ENCODE measurements at places on chromosomes 1 and 21.

DNA sequence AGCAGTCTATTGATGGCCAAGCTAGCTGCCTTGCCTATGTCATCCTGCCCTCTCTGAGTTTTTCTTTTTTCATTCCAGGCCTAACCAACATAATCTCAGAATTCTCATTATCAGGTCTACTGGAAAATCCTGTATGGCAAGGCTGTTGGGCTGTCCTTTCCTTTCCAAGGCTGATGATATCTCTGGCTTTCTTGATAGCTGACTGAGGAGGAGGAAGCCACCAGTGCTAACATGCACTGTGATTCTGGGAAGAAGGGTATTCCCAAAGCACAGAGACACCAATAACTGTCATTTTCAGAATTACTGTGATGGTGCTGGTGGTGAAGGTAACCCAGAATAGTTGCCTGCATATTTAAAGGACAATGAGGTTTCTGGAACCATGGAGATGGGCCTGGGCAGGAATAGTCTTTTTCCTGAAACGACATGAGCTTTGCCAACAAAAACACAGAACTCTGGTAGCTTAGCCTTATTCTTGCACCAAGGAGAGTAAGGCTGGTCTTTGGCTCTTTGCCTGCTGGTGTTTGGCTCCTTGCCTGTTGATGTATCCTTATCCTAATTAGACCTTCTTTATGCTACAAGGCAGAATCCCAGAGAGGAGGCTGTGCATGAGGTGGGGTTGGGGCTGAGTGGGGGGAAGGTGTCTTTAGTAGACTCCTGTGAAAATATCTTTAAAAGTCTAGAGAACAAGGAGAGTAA lies 157.4 kb downstream of the TNFSF18 start:
- DNase-seq: no peak

- no peak for DNase-seq
Observed at GRCh38 chr1:145716641-145717345, 2.5 kb upstream of the CD160 start.

DNA sequence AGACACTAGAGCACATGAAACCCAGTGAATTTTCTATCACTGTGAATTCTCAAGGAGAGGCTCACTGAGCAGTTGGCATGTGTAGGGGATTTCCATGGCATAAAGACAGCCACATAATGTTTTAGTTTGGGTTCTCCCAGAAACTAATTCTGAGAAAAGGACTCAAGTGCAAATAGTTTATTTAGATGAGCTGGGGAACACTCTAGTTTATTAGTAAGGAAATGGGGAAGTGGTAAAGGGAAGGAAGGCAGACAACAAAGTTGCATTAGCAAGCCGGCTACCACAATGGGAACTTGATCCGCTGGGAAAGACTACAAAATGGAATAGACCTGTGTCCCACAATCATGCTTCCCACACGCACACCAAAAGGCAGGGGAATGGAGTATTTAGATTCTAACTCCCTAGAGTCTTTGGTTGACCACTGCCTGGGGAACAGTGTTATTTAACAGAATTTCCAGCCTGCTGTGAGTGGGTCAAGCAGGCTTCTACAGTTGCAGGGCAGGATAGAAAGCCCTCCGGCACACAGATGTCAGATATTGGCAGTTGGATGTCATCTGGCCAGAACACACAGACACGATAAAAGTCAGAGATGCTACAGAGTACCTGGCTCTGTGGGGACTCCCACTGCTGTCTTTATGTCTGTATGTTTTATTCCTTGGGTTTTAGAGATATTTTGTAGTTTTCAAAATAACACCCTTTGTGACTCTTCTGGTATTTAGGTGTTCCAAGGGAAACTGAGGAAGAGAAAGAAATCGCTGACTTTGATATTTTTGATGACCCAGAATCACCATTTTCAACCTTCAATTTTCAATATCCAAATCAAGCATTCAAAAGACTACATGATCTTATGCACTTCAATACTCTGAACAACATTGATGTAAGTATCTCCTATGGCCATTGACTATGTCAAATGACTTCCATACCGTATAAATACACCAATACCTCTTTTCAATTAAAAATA lies 150.1 kb downstream of the PLA2G4A start:
- no peak for DNase-seq

DNA sequence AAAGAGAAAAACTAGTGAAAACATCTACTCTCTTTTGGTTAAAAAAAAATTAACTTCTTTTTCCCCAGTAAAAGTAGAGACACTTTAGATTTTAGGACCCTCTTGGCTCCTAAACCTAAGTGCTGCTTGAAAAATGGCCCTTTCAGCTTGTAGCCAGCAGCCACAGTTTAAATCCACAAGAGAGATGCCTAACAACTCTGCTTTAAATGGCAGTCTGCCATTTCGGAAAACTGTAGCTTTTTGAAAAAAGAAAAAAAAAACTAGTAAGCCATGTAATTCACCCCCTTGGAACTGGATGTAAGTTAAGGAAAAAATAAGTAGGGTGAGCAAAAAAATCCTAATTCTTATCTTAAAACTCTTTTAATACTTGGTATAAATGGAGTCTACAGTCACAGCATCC lies 56.0 kb downstream of the LHX9 start:
- DNase-seq: no peak

DNA sequence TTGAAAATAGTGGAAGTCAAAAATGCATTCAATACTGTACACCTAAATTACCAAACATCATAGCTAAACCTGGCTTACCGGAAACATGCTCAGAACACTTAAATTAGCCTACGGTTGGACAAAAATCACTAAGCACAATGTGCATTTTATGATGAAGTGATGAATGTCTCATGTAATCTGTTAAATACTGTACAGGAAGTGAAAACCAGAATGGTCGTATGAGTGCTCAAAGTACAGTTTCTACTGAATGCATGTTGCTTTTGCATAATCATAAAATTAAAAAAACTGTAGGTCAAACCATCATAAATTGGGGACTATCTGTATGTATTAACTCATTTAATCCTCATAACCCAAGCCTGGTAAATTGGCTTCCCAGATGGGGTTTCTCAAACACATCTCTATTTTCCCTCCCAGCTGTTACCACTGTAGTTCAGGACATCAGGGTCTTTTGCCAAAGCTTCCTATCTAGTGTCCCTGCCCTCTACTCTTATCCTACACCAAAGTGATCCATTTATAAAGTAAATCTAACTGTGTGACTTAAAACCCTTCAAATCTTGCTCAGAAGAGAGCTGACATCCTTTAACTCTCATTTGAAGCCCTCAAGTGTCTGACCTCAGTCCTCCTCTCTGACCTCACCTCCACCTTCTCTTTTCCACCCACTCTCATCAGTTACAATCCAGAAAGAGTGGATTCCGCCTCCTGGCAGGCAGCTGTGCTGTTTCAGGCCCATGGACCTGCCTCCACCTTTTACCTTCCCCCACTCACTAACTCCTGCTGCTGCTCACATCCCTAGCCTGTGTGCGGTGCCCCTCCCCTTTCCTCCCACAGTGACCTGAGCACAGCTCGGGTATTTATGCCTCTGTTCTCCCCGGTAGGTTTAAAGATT lies 356.4 kb upstream of the ST6GALNAC5 start:
- DNase-seq: no peak

GRCh38 chr1:109237512-109237911 lies 11.8 kb upstream of the CELSR2 start:
- DNase-seq: no peak

- no peak for DNase-seq
Observed at GRCh38 chr1:35592991-35593769, 20.1 kb downstream of the TFAP2E start.

DNA sequence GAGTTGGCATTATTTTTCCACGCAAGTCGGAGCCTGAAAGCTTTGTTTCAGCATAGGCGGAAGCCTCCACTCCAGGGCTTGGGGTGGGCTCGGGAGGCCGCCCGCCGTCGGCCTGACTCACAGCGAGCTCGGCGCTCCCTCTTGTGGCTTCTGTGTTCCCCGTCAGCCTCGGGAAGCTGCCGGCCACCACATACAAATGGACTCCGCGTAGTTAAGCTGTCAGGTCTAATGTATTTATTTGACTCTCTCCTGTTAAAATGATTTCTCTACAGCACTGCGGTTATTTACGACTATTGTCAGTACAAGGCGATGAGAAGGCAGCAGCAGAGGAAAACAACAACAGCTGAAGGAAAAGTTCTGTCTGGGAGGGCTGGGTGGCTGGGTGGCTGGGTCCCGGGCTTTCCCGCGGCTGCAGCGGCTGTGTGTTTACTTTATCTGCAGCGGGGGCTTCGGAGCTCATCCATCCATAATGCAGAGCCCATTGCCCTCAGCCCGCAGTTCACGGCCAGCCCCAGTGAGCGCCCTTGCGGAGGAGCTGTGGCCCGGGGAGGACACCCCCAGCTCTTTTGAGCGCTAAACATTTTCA lies 375.7 kb upstream of the CAMK1G start:
- DNase-seq: peak; percentile 68

GRCh38 chr1:245516284-245516759 lies 361.5 kb downstream of the KIF26B start:
- no peak for DNase-seq

DNA sequence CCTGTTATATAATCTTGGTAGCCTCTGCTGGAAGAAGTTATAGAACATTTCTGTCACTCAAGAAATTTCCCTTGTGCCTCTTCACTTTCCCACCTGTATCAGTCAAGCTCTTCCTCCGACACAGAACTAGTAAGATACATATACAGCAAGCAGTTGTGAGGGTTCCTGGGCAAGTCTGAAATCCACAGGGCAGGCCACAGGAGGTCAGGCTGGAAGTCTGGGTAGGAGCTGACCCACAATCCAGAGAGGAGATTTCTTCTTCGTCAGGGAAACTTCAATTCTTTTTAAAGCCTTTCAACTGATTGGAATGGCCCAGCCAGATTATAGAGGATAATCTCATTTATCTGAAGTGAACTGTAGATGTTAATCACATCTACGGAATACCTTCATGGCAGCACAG lies 96.4 kb upstream of the FMN2 start:
- no peak for DNase-seq

GRCh38 chr1:21867451-21867996 lies 55.5 kb downstream of the LDLRAD2 start:
- no peak for DNase-seq

GRCh38 chr1:189693140-189693539 lies 784.5 kb downstream of the BRINP3 start:
- no peak for DNase-seq

DNA sequence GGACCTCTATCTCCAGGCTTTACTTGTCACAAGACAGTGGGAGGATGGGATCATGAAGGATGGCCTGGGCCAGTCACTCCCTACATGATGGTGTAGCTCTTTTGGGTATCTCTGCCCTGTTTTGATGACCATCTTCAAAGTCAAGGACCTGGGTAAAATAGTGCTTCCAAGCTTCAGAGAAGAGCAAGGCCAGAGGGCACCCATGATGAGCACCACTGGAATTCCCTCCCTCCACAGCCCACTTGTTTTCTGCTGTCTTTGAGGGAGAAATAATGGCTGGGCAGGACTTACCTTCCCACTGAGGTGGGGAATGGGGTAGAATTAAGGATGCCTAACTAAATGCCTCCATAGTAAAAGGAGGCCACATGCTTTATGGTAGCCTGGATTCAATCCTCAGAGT lies 165.7 kb downstream of the DHRS3 start:
- DNase-seq: no peak

DNA sequence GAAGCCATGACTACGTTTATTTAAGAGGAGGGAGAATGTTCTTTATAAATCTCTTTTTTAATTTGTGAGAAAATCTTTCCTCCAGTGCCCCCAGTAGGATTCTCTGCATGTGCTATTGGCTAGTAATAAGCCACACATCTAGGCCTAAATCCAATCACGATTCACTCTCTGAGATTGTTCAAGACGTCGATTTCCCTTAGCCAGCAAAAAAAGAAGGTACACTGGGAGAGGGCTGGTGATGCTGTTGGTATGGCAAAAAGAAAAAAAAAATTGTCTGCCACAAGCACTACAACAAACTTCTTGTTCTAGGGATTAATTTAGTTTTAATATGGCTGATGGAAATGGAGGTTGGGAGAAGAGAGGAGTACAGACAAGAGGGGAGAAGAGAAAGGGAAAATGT lies 130.5 kb upstream of the MROH9 start:
- no peak for DNase-seq

DNA sequence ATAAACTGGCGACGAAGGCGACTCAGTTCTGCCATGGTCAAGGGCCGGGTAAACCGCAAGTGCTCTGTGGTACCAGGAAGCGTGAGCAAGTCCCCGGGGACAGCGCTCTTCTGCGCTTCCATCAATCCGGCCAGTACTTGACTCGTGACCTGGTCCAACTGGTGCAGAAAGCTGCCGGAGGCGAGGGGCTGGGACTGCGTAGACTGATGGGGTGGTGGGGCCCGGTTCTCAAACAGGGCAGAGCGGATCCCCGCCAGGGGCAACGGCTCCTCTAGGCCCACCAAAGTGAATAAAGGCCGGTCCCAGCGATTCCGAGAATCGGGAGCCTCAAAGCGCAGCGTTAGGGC lies 852 bp downstream of the KTI12 start:
- DNase-seq: peak; percentile 58

- no peak for DNase-seq
Observed at GRCh38 chr1:39943471-39944290, 11.3 kb upstream of the MFSD2A start.

DNA sequence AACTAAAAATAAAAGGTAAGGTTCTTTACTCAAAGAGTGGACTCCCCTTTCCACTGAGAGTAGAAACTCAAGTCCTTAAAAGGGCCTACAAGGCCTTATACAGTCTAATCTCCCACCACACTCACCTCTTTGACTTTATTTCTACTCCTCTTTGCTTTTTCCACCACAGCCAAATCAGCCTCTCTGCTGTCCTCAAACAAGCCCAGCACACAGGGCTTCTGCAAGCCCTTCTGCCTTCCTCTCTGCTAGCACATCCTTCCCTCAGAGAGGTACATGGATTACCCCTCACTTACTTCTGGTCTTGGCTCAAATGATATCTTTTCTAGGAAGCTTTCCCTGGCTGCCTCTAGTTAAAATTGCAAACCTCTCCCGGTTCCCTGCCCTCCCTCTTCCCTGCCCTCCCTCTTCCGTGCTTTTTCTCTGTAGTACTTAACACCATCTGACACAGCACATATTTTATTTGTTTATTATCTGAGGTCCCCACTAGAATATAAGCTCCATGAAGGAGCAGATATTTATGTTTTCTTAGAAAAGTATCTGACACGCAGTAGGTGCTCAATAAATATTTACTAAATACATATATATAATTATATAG lies 1.7 kb downstream of the LYST start:
- DNase-seq: no peak

DNA sequence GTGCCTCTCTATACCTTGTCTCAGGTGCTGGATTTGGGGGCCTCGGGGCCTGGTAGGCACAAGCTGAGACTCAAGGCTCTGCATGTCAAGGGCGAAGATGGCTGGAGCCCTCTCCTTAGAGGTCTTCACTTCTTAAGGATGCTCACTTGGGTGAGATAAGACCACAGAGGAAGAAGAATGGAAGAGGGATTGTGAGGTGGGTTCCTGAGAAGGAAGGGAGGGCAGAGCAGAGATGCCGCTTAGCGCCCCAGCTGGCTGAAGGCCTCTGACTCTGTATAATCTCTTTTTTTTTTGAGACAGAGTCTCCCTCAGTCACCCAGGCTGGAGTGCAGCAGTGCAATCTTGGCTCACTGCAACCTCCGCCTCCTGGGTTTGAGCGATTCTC lies 32.2 kb downstream of the SOX13 start:
- DNase-seq: no peak
